ENCODE measurements at places on chromosomes 7 and 10. TPM values are rescaled to one million over a fixed set of nuclear protein-coding genes. Genes with fewer than 3 reads are reported as not detected.

- H3K27me3 ChIP-seq, result no peaks in the 10 kb centered on the region
- no peak for DNase-seq
- no peak overlapping the region for H3K27ac ChIP-seq
- H3K4me1 ChIP-seq, result no peaks in the 10 kb centered on the region
- H3K36me3 ChIP-seq, result no peaks in the 10 kb centered on the region
- H3K4me3 ChIP-seq, result no peak overlapping the region
These were observed 179.2 kb downstream of the EBF3 start for GRCh38 chr10:129784891-129785290.

DNA sequence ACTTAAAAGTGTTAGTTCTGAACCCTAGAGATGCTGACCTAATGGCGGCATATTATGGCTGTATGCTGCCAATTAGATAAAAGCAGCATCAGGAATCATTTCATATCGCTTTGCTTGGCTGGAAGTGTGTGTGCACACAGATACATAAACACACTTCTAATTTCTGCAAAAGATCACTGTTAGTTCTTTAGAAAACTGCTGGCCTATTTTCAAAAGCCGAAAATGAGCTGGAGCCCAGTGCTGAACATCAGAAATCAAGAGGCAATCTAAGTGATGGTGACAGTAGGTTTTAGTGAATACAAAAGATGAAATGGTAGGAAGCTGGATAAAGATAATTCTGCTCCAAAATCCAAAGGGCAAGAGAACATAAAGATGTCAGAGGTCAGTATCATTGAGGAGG, 745.8 kb upstream of the LRRTM3 start:
- H3K27ac ChIP-seq, result no peak overlapping the region
- no peaks in the 10 kb centered on the region for H3K4me1 ChIP-seq
- no peak for DNase-seq

DNA sequence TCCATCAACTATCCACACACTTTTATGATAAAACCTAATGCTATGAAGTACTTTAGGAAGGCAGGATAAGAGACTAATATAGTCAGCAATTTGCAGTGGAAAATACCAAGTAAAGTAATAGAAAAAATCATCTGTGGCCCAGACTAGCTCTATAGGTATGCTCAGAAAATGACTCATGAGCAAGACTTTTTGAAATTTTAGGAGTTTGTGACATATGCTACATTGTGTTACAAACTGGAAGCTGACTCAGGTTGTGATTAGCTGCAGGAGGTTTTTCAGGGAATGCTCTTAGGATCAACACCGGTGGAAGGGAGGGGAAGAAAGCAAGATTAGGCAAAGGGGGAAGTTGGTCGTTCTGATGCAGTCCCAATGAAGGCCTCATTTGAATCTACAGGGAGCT, 56.1 kb downstream of the FEZF1 start:
- H3K4me3 ChIP-seq, result no peak overlapping the region
- no peaks in the 10 kb centered on the region for H3K4me1 ChIP-seq
- H3K36me3 ChIP-seq, result no peaks in the 10 kb centered on the region
- H3K27me3 ChIP-seq, result no peaks in the 10 kb centered on the region
- H3K27ac ChIP-seq, result no peak overlapping the region

The WNT16 gene
- total RNA-seq, result not detected

- H3K36me3 ChIP-seq, result peaks cover 9% of the 10 kb centered on the region
- H3K27me3 ChIP-seq, result no peaks in the 10 kb centered on the region
- H3K4me1 ChIP-seq, result peaks cover 57% of the 10 kb centered on the region
- peak overlapping the region; percentile 53 for H3K4me3 ChIP-seq
- H3K27ac ChIP-seq, result peak overlapping the region; percentile 80
These were observed 4.4 kb downstream of the ITPRIP start for GRCh38 chr10:104333728-104334373.

GRCh38 chr10:124704428-124705380, 39.5 kb downstream of the FAM53B start:
- no peak overlapping the region for H3K4me3 ChIP-seq
- H3K36me3 ChIP-seq, result peaks cover 13% of the 10 kb centered on the region
- peak overlapping the region; percentile 82 for H3K27ac ChIP-seq
- peaks cover 42% of the 10 kb centered on the region for H3K4me1 ChIP-seq
- no peaks in the 10 kb centered on the region for H3K27me3 ChIP-seq
- no peak for DNase-seq

DNA sequence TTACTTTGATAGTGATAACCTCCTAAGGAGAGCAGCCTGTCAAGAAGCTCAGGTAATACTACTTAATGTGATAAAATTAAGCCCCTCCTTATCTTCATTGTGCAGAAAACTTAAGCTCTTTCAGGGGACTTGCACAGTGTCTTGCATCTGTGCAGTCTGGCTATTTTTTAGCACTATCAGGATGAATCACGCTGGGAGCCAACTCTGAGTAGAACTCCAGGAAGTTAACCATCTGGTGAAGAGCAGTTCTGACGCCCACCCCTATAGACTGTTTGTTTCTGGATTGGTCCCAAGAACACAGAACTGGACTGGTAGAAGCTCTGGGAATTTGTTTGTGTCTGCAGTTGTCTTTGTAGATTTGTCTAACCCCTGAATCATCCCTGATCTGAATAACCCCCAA, 41.9 kb downstream of the AGK start:
- peaks cover 44% of the 10 kb centered on the region for H3K36me3 ChIP-seq
- no peak overlapping the region for H3K4me3 ChIP-seq
- H3K4me1 ChIP-seq, result peaks cover 11% of the 10 kb centered on the region
- no peak overlapping the region for H3K27ac ChIP-seq
- DNase-seq, result no peak

DNA sequence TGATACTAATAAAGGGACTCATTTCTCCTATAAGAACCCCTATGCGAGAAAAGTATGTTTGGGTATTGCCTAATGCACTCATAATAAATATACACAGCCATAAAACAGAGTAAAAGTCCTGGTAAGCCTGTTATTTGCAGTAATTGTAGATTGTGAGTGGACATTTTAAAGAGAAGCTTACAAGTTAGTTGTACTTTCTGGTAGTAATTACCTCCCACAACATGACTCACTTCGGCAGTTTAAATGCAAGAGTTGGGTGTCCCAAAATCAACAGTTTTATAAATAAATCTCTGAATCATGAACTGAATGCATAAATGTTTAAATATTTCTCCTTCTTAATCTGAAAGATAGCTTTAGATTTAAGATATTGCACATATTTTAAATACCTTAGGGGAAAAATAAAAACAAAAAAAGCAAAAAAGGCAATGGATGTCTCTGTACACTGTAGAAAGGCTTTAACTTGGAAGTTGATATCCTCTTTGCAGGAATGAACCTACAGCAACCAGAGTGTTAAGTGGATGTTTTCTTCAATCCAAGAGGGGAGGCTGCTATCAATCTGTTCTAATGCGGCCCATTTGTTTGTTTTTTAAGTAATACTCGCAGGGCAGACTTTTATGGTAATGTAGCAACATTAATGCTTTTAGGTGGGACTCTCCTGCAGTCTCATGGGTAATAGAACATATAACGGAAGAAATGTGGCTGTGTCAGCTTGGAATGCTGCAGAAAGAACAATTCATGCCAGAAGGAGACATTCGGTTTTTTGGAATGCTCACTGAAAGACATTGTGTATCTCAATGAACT, 57.3 kb upstream of the ZEB1 start:
- H3K36me3 ChIP-seq, result no peaks in the 10 kb centered on the region
- peaks cover 2% of the 10 kb centered on the region for H3K27me3 ChIP-seq
- H3K27ac ChIP-seq, result no peak overlapping the region
- DNase-seq, result no peak
- H3K4me3 ChIP-seq, result no peak overlapping the region

The KCNMA1 gene
- 0.54 TPM for total RNA-seq

DNA sequence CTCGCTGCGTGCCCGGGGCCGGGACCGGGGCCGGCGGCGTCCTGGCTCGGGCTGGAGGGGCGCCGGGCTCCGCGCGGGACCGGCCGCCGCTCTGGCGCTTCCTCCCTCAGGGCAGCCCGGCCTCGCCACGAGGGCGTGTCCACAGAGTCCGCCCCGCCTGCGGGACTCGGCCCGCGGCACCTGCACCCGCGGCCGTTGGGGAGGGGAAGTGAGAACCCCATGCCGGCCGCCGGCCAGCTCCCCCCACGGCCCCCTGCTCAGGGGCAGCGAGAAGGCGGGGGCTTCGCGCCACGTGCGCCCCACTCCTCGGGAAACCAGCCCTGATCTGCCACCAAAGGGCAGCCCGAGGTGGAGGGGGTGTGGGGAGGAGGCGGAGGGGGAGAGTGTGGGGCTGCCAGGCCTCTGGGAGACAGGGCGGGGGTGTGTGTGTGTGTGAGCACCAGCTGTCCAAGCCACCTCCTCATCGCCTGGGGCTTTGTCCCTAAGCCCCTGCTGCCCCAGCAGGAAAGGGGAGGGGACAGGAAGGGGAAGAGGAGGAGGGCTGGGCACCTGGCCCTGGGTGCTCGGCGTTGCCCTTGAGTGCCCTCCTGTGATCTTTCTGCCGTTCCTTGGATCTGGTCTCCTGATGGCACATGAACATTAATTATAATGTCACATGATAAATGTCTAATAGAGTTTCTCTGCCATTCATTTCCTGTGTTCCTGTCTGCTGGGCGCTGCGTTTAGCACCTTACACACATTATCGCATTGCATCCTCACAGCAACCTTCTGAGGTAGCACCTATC, at the start of gene PIK3AP1:
Gene PIK3AP1, minus strand, starts transcription at position 93 of the 785 bp plus-strand sequence. CDS start 120 bp downstream, outside the sequence.
- peak within 1 kb of the TSS; percentile 81 for H3K27ac ChIP-seq
- no peaks in the 10 kb centered on the region for H3K36me3 ChIP-seq
- peaks cover 8% of the 10 kb centered on the region for H3K27me3 ChIP-seq

The RNF32 gene
- total RNA-seq, result 0.97 TPM

GRCh38 chr7:80432166-80432565, 79.7 kb downstream of the GNAT3 start:
- no peak overlapping the region for H3K27ac ChIP-seq
- DNase-seq, result no peak
- no peaks in the 10 kb centered on the region for H3K4me1 ChIP-seq
- peaks cover 2% of the 10 kb centered on the region for H3K27me3 ChIP-seq

The AIFM2 gene
- 7.3 TPM for total RNA-seq

Data from activated naive CD8-positive, alpha-beta T cell treated with anti-CD3 and anti-CD28 coated beads, Interleukin-2, amount 10 ng/mL, durations not matched to agents 7 days and 5 days (primary cell).